ENCODE measurements at places on chromosomes 1 and 21. TPM values are rescaled to one million over a fixed set of nuclear protein-coding genes. Genes with fewer than 3 reads are reported as not detected.

GRCh38 chr1:2177541-2177940 is 17.0 kb downstream of the FAAP20 start:
- DNase-seq = no peak

DNA sequence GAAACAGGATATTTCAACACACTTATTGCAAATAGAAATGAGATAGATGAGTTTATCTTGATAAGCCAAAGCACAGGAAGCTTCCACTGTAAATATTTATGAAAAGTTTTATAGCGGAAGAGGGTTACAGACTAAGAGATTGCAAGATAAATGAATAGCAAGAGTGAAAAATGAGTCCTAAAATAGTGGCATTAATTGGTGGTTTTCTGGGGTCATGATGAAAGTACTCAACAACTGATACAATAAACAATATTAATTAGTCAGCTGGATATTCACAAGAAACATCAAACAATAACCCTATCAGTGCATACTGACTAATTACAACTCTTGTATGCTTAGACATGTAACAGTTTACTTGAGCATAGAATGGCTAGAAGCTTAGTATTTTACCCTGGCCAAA is 154.8 kb upstream of the CHODL start:
- DNase-seq = no peak

DNA sequence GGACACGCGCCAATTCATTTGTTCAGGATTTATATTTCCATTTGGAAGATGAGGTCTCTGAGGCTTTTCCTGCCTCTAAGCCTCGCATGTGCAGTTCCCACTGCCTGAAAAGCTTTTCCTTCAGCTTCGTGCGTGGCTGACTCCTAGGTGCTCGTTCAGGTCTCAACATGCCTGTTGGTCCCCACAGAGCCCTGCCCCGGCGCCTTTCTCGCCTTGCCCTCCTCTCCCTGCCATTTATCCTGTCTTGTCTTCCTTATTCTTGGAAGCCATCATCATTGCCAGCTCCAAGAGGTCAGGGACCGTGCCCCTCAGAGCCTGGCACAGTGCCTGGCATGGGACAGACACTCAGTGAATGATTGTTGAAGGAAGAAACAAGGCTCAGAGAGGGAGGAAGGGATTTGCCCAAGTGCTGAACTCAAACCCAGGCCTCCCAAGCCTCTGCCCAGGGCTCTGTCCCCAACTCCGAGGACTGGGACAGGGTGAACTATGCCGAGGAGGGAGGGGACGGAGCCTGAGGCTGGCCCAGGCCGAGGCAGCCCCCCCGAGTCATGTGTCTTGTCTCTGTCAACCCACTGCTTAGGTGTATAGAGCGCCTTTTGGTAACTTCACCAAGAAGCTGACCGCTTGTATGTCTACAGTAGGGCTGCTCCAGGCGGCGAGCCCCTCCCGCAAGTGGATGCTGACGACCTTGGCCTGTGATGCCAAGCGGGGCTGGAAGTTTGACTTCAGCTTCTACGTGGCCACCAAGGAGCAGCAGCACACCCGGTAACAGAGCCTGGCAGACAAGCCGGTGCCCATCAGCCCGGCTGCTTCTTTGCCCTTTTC is 47.3 kb downstream of the DISP3 start:
- no peak for DNase-seq

GRCh38 chr21:27545754-27546349 is 579.0 kb upstream of the ADAMTS5 start:
- DNase-seq = no peak

- DNase-seq = no peak
These were observed 240.1 kb upstream of the NFIA start for GRCh38 chr1:60842304-60842703.

- no peak for DNase-seq
These were observed 95.5 kb upstream of the CD34 start for GRCh38 chr1:208006258-208006920.

DNA sequence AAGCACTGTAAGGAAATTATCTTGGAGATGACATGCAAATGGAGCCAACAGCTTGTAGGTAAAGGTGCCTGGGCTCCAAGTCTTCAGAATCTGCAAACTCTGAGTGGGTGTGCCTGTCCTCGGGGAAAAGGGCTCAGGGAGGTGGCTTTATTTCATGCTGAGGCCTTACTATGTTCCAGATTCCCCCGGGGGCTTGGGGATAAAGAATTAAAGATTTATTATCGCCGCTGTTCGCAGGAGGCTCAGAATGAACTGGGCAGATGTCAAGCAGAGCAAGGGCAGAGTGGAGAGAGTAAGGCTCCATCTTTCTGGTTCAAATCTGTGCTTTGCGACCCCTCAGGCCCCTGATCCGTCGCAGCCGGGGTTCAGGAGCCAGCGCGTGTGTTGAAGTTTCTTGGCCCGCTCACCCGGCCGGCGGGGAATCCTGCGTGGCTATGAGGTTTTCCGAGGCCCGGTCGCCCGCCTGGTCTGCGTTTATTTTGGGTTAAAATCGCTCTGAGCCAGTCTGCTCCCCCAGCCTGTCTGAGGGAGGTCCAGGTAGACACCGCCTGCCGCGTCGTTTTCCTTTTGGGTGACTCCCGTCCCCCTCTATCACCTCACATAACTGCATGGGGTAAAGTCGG is 19.5 kb downstream of the RHOU start:
- no peak for DNase-seq

- DNase-seq = no peak
These were observed 817.9 kb upstream of the NEGR1 start for GRCh38 chr1:73100216-73100615.

DNA sequence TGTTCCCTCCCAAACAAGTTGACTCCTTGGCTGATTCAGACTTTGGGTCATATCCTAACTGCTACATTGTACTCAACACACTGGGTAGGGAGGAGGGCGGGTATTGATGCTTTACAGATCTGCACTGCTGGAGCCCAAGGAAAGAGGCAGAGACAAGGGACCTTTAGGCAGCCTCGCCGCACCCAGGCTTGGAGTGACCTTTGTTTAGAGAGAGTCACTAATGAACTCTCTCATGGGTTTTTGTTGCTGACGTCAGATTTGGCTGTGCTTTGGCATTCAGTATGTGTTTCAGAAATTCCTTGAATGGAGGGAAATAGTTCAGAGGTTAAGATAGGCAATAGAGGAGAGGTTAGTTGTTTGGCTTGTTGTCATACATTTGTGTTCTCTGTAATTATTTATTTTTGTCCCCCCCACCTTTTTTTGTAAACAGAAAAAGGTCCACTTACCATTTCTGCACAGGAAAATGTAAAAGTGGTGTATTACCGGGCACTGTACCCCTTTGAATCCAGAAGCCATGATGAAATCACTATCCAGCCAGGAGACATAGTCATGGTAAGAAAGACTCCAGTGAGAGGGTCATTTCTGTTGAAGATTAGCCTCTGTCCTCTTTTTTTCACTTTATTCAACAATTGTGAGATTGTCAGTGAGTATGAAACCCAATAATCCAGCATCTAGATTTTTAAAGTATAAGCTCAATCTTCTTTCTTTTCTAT is 116.1 kb downstream of the ATP5PO start:
- DNase-seq = no peak

- DNase-seq = no peak
These were observed 37.1 kb upstream of the ARF1 start for GRCh38 chr1:228045405-228045804.

GRCh38 chr1:8094481-8095241 is 68.6 kb upstream of the ERRFI1 start:
- no peak for DNase-seq

DNA sequence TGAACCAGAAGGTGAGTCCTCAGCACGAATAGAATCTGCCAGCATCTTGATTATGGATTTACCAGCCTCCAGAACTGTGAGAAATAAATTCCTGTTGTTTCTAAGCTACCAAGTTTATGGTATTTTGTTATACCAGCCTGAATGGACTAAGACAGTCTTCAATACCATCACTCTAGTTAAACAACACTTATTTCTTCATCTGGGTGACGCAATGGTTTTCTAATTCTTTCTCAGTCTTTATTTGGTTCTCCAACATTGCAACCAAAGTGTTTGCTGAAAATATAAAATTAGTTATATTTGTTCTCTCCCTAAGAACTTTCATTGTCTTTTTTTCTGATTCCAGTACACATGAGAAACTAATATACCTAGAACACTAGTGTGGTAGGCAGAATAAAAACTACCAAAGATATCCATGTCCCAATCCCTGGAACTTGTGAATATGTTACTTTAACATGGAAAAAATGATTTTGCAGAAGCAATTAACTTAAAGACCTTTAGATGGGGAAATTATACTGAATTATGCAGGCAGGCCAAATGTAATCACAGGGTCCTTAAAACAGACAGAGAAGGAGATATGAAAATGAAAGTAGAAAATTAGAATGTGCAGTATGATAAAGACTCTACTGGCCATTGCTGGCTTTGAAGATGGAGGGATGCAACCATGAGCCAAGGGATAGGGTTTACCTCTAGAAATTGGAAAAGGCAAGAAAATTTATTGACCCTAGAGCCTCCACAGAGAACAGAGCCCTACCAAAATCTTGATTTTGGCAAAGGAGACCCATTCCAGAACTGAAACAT is 1115.1 kb downstream of the PLA2G4A start:
- DNase-seq = no peak

GRCh38 chr1:226888021-226888420 is 17.6 kb downstream of the PSEN2 start:
- no peak for DNase-seq

DNA sequence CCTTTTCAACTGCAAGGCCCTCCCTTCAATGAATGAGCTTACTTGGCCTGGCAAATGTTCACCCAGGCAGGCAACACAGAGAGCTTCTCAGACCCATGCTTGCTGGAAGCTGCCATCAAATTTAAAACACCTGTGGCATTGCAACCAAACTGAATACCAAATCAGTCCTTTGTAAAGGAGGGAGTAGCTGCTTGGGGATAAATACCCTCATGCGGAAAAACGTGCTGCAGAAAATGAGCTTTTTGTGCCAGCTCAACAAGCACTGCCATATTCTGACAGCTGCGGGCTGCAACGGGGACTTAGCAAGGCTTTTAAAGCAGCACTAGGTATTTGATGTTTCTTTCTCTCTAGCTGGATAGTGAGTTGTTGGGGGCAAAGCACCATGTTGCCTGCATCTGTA is 119.7 kb downstream of the PLPPR4 start:
- no peak for DNase-seq

GRCh38 chr21:45454926-45455673 is 50.1 kb downstream of the COL18A1 start:
- no peak for DNase-seq

GRCh38 chr1:229253151-229253974 is 17.5 kb upstream of the RAB4A start:
- DNase-seq = peak; percentile 56

- no peak for DNase-seq
These were observed 10.3 kb upstream of the CDCP2 start for GRCh38 chr1:54163051-54163450.

GRCh38 chr1:102851616-102852015 is 256.7 kb downstream of the COL11A1 start:
- no peak for DNase-seq

GRCh38 chr21:29586696-29587095 is 288.0 kb downstream of the BACH1 start:
- DNase-seq = no peak

- no peak for DNase-seq
These were observed 21.7 kb downstream of the TCHHL1 start for GRCh38 chr1:152067150-152067549.

NPHS2 gene
- total RNA-seq = not detected

RUNX3 gene
- 1.1 TPM for total RNA-seq

MYOG gene
- not detected for total RNA-seq

SPRR2A gene
- not detected for total RNA-seq

RHD gene
- not detected for total RNA-seq

ERO1B gene
- 2.6 TPM for total RNA-seq

MRPS21 gene
- 17.5 TPM for total RNA-seq

PLD5 gene
- 1.8 TPM for total RNA-seq

GPR37L1 gene
- total RNA-seq = 0.07 TPM

CIART gene
- total RNA-seq = 2.6 TPM

KRTAP10-10 gene
- total RNA-seq = not detected

G0S2 gene
- 45.7 TPM for total RNA-seq

NR5A2 gene
- 9.1 TPM for total RNA-seq

Measured in Caco-2 (cell line).